Substantia nigra (tissue), 51 donors: ENCODE measurements at places on chromosomes 11 and 22.

GRCh38 chr11:80519596-80520506, 1079.0 kb upstream of the TENM4 start:
- DNase-seq, result no peak

DNA sequence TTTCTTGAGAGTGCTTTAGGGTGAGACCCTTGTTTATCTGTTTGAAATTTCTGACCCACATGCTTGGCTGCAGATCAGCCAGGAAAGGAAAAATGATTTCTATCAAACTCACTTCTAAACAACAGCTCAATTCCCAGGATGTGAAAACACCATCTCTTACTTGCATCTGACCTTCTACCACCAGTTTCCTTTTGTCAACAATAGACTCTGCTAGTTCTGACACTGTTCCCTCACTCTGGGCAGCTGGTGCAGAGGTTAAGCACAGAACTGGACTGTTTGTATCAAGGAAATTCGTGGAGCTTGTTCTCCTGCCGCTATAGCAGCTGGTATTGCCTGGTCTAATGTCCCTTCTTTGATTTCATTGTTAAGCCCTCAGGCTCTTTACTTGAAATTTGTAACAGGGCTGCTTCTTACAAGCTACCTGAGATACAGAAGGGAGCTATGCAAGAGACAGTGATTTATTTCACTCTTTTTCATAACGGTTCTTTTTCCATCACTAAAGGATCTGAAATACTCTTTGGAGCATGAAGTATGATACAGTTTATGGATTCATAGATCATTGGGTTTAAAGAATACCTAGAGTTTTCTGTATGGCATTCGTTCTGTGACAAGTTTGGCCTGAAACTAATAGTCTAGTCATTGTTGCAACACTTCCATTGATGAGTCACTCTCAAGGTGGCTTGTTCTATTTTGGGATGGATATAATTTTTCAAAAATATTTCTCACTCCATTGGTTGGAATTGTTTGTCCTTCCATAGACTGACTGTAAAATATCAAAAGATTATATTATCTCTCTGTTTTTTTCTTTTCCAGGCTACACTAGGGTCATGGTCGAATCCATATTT, 178.2 kb upstream of the ZC3H12C start:
- no peak for DNase-seq

DNA sequence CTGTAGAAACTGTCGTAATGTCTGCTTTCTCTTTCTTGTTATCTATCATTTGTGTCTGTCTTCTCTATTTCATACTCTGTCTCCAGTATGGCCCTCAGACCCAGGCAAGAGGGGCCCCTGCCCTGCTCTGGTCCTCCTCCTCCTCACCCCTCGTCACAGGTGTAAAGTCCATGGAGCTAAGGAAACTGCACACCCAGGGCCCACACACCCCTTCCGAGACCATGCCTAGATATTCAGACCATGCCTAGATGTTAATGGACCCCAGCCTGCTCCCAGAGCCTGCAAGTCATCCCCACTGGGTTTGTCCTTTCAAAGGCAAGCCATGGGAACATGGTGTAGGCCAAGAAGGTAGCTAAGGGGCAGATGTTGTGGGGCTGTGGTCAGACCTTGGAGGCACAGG, 24.1 kb upstream of the ANO1 start:
- no peak for DNase-seq

DNA sequence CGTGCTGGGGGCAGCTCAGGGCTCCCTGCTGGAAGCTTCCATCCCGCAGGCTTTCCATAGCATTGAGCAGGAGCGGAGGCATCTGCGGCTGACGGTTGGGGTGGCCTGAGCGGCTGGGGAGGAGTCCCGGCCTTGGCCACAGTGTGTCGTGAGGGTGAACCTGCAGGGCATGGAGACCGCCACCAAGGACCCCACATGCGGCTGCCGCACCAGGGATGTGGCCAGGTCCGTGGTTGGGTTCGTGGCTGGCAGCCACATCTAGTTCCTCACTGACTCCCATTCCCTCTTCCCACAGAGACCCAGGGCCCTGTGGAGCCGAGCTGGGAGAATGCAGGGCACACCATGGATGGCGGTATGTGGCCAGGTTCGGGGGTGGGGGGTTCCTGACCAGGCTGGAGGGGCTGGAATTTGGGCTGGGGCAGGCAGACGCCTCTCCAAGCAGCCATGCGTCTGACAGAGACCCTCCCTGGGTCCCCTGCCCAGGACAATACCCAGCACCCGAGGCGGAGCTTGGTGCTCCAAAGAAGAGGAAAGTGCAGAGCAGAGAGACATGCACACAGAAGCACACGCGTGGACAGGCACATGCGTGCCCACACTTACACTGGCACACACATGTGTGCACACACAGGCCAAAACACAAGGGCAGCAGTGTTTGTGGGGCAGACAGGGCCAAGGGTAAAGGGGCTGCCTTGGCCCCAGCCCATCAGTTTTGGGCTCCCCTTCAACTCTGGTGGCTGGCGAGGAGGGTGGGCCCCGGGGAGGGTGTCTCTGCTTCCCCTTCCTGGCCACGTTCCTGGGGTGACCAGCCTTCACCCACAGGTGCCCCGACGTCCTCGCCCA, 2.7 kb downstream of the MUC5B start:
- DNase-seq, result no peak

GRCh38 chr11:17004486-17005148, 9.6 kb downstream of the PLEKHA7 start:
- DNase-seq, result no peak

- DNase-seq, result peak; percentile 43
These were observed 163.4 kb upstream of the NECTIN1 start for GRCh38 chr11:119892311-119892808.

DNA sequence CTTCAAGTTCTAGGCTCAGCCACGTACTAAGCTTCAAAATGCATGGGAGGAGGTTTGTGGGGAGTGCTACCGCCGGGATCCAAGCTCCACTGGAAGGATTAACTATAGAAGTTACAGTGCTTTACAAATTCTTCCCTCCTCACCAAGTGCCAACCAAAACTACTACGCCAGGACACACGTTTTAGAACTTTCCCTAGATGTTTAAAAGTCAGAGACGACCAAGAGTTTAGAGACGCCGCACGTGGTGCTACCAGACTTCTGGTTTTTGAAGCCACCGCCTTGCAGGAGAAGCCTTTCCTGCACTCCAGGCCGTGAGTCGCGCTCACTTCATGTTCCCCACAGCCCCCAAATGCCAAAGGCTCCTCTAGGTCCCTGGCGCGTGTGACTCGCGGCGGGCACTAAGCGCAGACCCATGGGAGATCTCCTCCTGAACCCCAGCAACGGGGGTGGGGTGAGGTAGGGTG, 734 bp downstream of the SNU13 start:
- DNase-seq, result no peak

GRCh38 chr22:45857519-45857918, 119.4 kb downstream of the WNT7B start:
- DNase-seq, result no peak

DNA sequence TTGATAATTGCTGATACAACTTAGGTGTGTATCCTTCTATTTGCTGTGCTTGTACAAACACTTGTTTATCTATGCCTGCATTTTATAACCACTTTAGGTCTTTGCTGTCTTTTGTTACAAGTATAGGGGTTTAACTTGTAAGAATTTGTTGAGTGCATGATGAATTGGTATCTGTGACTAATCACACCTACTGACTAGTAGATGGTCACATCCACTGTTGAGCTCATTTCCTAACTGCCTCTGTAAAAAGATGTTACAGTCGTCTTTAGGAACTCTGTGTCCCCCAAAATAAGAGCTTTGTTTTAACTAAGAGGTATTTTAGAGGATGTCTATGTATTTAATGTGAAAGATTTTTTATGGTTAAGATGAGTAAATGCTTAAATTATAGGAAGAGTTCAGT, 60.5 kb downstream of the HIPK3 start:
- DNase-seq, result no peak

DNA sequence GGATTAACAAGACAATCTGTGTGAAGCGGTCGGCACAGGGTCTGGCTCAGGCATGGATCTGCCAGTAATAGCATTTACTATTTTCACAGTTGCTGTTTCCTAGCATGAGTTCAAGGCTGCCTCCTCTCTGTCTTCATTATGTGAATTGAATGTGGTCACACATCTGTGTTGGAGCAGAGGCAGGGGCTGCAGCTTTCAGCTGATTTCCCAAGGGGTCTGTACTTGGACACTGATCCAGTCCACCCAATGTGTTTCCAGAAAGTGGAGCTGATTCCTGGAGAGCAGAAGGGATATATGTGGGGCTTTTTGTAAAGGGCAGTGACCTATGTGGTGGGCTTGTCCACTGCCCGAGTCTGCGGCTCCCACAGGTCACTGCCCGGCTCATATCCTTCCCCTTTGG, 3.5 kb upstream of the CELSR1 start:
- no peak for DNase-seq

DNA sequence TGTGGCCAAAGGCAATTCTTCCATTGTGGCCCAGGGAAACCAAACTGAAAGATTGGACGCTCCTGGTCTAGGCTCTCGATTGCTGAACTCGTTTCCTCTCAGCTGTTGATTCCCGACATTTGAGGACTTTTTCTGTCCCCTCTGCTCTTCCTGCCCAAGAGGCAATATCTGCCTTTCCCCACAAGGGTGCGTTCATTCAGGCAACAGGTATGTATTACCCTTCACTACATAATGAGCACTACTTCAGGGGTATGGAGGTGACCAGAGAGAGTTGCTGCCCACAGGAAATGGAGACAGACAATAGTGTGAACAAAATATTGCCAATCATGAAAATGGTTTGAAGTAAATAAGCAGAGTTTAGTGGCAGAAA, 8.2 kb downstream of the PTH start:
- no peak for DNase-seq

GRCh38 chr11:103892603-103893002, 143.8 kb upstream of the DDI1 start:
- no peak for DNase-seq

- DNase-seq, result no peak
These were observed 677.2 kb upstream of the TENM4 start for GRCh38 chr11:80118073-80118472.

DNA sequence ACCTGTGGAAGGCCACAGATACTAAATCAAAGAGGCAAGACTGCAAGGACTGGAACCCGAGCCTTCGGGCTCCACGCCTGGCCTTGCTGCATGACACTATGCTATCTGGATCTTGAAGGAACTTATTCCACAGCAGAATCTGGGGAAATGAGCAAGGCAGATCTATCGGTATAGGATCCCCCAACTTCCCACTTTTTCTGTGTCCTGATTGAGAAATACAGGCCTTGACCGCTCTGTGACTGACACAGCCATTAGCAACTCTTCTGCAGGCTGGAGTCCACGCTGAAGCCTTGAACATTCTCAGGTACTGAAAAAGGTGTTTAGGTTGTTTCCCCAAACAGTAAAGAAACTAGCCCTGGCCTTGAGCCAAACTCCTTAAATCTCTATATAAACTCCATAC, 241.2 kb upstream of the NARS2 start:
- no peak for DNase-seq

DNA sequence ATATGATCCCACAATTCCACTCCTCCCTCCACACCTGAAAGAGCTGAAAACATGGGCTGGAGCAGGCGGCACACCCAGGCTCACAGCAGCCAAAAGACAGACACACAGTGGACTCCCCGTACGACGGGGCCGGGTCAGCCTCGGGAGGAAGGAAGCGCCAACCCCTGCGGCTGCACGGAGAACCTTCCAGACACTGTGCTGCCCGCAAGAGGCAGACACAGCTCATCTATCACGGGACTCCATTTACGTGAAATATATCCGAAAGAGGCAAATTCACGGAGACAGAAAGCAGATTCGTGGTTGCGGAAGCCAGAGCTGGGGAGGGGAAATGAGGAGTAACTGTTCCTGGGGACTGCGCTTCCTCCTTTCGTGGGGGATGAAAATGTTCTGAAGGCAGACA, 165.0 kb downstream of the BRD1 start:
- DNase-seq, result no peak

- DNase-seq, result peak; percentile 28
These were observed 11.0 kb upstream of the MS4A6A start for GRCh38 chr11:60193687-60194433.

DNA sequence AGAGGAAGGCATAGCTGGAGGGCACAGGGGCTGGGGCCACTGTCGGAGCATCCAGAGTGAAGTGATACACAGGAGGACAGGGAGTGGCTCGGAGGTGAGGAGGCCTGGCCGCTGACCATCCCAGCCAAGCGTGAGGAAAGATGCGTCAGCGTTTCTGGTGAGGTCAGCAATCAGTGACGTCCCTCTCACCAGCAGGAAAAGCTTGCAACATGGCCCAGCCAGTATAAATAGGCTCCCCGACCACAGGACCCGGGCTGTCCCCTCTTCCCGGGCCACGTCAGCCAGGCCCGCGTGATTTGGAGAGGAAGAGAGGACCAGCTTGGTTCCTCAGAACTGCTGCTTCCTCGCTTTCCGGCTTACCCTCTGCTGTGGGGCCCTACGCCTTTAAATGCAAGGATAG, 4.2 kb upstream of the OSM start:
- DNase-seq, result peak; percentile 78
